ENCODE measurements at places on chromosomes 11 and 22.

- peaks cover 79% of the 10 kb centered on the region for H3K4me1 ChIP-seq
- peaks cover 43% of the 10 kb centered on the region for H3K36me3 ChIP-seq
- H3K27ac ChIP-seq = peak overlapping the region; percentile 94
- H3K4me3 ChIP-seq = peak overlapping the region; percentile 74
These were observed 30.4 kb upstream of the CD5 start for GRCh38 chr11:61071913-61072312.

GRCh38 chr11:73358071-73358470 is 18.1 kb upstream of the RELT start:
- H3K27me3 ChIP-seq = no peaks in the 10 kb centered on the region
- H3K27ac ChIP-seq = no peak overlapping the region

- peak overlapping the region; percentile 19 for H3K27ac ChIP-seq
- H3K4me1 ChIP-seq = peaks cover 30% of the 10 kb centered on the region
- H3K4me3 ChIP-seq = peak overlapping the region; percentile 58
- H3K36me3 ChIP-seq = no peaks in the 10 kb centered on the region
- peaks cover 48% of the 10 kb centered on the region for H3K27me3 ChIP-seq
- DNase-seq = peak; percentile 12
These were observed 63.7 kb downstream of the PPFIBP2 start for GRCh38 chr11:7577291-7578190.

DNA sequence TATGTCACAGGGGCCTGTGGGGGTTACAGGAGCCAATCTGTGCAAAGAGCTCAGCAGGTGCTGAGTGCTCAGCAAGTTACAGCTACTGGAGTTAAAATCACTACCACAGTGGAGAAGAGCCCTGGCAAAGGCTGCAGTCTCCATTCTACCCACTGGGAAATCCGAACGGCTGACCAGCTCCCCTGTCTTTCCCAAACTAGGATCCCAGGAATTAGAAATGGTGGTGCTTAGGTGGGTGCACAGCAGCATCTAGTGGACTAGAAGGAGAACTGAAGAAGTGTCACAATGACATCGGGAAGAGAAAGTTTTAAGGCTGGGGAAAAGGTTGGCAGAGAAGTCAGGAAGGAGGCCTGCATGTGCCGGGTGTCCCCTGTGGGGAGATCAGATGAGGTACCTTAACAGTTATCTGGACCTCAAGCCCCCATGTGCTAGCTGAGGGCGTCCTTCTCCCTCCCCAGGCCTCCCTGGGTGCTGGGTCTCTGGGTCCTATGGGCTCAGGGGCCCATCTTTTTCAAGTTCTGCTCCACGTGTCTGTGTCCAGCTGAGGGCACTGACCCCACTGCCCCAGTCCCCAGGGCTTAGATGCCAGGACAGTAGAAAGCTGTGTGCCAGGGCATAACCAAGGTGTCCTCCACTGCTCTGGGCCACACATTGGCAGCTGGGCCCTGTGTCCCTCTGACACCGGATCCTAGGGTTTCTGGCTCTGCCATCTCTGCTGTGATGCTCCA is 1.9 kb downstream of the PIWIL3 start:
- DNase-seq = no peak
- peaks cover 22% of the 10 kb centered on the region for H3K27me3 ChIP-seq
- no peak overlapping the region for H3K27ac ChIP-seq

DNA sequence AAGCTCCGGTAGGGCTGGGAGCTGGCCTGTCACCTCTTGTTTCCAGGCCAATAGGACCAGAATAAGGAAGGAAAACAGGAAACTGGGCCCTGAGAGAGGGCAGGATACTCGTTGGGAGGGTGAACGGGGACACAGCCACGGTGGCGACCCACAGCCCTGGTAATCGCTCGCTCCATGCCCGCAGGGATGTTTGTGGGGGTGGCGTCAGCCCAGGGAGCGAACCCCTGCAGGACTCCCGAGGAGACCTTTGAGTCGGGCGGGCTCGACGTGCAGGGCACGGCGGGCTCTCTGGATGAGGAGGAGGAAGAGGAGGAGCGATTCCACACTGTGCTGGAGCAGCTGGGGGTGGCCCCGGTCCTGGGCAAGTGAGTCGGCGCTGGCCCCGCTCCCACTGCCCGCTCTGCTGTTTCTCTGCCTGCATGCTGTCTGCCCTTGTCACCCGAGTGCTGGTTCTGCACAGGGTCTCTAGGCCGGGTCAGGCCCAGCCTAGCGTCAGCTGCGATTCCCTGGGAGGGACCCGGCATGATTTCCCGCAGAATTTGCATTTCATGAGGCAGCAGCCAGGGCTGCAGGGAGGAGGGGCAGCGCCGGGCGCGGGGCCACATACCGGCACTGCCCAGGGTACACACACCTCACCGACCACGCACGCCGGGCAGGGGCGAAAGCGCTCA is 1.6 kb downstream of the CRACR2B start:
- H3K27me3 ChIP-seq = peaks cover 37% of the 10 kb centered on the region
- H3K4me3 ChIP-seq = peak overlapping the region; percentile 36
- no peak overlapping the region for H3K27ac ChIP-seq
- H3K36me3 ChIP-seq = peaks cover 9% of the 10 kb centered on the region
- peaks cover 14% of the 10 kb centered on the region for H3K4me1 ChIP-seq

- H3K4me3 ChIP-seq = no peak overlapping the region
- H3K4me1 ChIP-seq = peaks cover 22% of the 10 kb centered on the region
- peaks cover 20% of the 10 kb centered on the region for H3K36me3 ChIP-seq
These were observed 5.7 kb downstream of the AMBRA1 start for GRCh38 chr11:46588131-46588530.

DNA sequence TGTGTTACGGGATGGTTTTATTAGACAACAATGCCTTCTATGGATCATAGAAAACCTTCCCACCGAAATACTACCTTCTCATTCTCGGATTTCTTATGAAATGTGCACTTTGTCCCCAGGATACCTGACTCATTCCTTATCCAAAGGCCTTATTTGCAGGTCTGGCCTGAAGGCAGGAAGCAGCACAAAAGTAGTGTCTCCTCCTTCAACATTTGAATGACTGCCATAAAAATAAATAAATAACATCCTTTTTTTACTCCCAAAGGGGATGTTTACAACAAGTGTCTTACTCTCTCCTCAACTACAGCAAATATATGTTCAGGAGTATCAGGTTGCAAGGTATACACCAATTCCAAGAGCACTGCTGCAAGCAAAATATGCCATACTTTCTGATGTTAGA is 41.6 kb upstream of the PAK1 start:
- peaks cover 6% of the 10 kb centered on the region for H3K27me3 ChIP-seq
- no peak for DNase-seq
- H3K4me1 ChIP-seq = no peaks in the 10 kb centered on the region
- H3K4me3 ChIP-seq = no peak overlapping the region
- no peak overlapping the region for H3K27ac ChIP-seq
- H3K36me3 ChIP-seq = no peaks in the 10 kb centered on the region

DNA sequence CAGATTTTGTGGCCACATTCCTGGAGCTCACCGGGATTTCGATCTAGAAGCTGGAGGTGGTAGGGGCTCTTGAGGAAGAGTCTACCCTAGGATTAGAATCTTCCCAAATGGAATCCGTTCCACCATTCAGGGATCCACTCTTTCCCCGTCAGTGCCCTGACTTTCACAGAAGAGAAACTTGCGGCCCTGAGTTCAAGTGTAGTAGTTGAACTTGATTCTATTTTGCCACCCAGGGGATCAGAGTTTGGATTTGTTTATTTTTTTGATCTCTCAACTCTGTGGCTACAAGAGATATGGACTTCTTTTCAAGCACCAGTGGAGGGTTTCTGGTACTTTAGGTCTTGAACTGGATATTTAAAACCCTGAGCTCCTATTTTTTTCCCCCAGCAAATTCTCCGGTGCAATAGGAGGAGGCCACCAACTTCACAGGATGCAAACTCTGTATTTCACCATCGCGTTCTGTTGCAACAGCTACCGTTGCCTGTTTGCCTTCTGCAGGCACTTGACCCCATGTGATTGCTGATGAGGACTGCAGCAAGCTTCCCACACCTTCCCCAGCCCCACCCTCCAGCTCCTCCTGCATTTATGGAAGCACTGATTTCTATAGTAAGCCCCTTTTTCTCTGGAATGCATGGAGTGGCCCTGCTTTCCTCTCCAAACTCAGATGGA is 14.8 kb upstream of the MRGPRF start:
- DNase-seq = no peak
- H3K36me3 ChIP-seq = no peaks in the 10 kb centered on the region
- H3K4me1 ChIP-seq = no peaks in the 10 kb centered on the region
- no peak overlapping the region for H3K27ac ChIP-seq
- H3K4me3 ChIP-seq = no peak overlapping the region

DNA sequence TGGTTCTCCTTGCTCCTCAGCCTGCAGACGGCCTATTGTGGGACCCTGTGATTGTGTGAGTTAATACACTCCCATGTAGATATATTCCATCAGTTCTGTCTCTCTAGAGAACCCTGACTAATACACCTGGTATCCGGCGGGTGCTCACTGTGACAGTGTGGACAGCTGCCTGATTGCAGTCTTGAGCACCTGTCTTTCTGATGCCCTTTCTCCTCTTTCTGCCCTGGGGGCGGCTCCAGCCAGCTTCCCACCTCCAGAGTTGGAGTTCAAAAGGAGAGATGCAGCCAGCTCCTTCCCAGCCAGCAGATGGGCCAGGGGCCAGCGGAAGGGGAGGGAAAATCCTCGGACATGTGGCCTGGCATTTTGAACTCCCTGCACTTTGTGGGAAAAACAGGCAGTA is 15.0 kb downstream of the SMIM38 start:
- peaks cover 7% of the 10 kb centered on the region for H3K4me1 ChIP-seq
- no peak overlapping the region for H3K4me3 ChIP-seq
- H3K36me3 ChIP-seq = no peaks in the 10 kb centered on the region
- no peak overlapping the region for H3K27ac ChIP-seq
- no peak for DNase-seq
- H3K27me3 ChIP-seq = no peaks in the 10 kb centered on the region

GRCh38 chr11:57713835-57714234 is 1.4 kb downstream of the TMX2 start:
- no peaks in the 10 kb centered on the region for H3K27me3 ChIP-seq
- H3K4me1 ChIP-seq = peaks cover 30% of the 10 kb centered on the region
- no peak for DNase-seq
- H3K36me3 ChIP-seq = peaks cover 16% of the 10 kb centered on the region
- H3K27ac ChIP-seq = peak overlapping the region; percentile 98

DNA sequence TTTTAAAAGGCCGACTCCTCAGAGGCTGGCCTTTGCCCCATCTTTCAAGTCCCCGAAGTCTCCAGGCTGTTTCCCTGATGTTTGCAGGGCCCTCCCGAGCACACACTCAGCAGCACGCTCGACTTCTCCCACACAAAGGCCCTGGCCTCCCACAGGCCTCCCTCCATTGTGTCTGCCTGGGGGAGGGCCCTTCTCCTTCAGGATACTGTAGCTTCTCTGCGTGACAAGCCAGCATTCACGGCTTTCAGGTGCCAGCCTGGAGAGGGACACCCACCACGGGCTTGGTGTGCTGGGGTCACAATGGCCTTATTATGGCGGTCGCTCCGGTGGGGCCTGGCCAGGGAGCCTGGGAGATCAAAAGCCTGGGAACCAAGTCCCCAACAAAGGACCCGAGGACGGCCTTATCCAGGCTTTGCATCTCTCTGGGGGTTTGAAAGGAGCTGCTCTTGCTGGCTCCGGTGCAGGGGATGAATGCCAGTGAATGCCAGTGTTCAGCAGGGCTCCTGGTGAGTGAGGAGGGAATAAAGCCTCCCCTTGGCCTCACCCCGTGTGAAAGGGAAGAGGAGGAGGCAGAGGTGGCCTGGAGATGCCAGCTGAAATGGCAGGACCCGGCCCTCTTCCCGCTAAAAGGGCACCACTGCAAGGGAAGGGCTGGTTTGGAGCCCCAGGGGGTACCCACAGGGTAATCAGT is 55.0 kb downstream of the TRAF6 start:
- no peak for DNase-seq
- no peak overlapping the region for H3K4me3 ChIP-seq
- H3K27me3 ChIP-seq = peaks cover 4% of the 10 kb centered on the region
- H3K36me3 ChIP-seq = no peaks in the 10 kb centered on the region
- H3K4me1 ChIP-seq = peaks cover 45% of the 10 kb centered on the region

DNA sequence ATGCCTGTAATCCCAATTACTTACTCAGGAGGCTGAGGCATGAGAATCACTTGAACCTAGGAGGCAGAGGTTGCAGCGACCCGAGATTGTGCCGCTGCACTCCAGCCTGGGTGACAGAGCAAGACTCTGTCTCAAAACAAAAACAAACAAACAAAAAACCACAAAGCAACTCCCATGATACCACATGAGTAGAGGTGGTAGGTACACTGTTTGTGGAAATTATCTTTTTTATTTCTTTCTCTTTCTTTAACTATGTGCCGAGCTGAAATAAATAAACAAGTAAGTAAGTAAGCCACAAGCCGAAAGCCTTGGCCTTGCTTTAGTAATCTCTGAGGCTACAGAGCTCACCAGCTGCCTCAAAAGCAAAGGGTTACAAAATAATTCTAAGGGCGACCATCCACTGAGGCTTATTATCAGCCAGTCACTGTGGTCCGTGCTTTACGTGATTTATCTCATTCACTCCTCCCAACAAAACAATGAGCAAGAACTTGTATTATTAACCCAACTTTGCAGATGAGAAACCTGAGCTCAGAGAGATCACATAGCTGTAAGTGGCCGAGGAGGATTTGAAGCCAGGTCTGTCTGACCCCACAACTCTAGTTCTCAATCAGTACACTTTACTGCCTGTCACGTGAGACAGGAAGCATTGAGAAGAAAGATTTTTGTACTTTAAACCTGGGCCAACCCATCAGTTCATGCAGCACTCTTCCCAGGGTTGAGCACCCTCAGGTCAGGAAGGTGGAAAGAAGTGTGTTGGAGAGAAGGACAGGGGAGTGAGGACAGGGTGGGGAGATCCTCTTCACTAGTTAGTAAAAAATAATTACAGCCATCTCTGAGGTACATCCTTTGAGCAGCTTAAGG is 69.8 kb upstream of the MTMR2 start:
- H3K4me1 ChIP-seq = peaks cover 12% of the 10 kb centered on the region
- H3K27ac ChIP-seq = no peak overlapping the region
- no peak for DNase-seq
- peaks cover 18% of the 10 kb centered on the region for H3K36me3 ChIP-seq

- no peak overlapping the region for H3K4me3 ChIP-seq
- peaks cover 30% of the 10 kb centered on the region for H3K27me3 ChIP-seq
- no peak for DNase-seq
- no peaks in the 10 kb centered on the region for H3K4me1 ChIP-seq
These were observed 12.9 kb upstream of the XKR3 start for GRCh38 chr22:16838073-16838472.

GRCh38 chr11:105878510-105878909 is 143.5 kb downstream of the MSANTD4 start:
- no peaks in the 10 kb centered on the region for H3K27me3 ChIP-seq
- H3K36me3 ChIP-seq = no peaks in the 10 kb centered on the region
- DNase-seq = no peak
- no peak overlapping the region for H3K27ac ChIP-seq
- no peak overlapping the region for H3K4me3 ChIP-seq
- no peaks in the 10 kb centered on the region for H3K4me1 ChIP-seq

- no peak for DNase-seq
- no peaks in the 10 kb centered on the region for H3K36me3 ChIP-seq
- no peak overlapping the region for H3K4me3 ChIP-seq
- H3K4me1 ChIP-seq = peaks cover 2% of the 10 kb centered on the region
These were observed 35.9 kb downstream of the CTTN start for GRCh38 chr11:70433966-70434812.

- no peaks in the 10 kb centered on the region for H3K36me3 ChIP-seq
- DNase-seq = no peak
- H3K4me1 ChIP-seq = peaks cover 9% of the 10 kb centered on the region
- no peaks in the 10 kb centered on the region for H3K27me3 ChIP-seq
These were observed 295.0 kb downstream of the DDX10 start for GRCh38 chr11:108959874-108960273.
